Islet precursor cell (in vitro differentiated cells): ENCODE measurements at places on chromosomes 4 and X.

DNA sequence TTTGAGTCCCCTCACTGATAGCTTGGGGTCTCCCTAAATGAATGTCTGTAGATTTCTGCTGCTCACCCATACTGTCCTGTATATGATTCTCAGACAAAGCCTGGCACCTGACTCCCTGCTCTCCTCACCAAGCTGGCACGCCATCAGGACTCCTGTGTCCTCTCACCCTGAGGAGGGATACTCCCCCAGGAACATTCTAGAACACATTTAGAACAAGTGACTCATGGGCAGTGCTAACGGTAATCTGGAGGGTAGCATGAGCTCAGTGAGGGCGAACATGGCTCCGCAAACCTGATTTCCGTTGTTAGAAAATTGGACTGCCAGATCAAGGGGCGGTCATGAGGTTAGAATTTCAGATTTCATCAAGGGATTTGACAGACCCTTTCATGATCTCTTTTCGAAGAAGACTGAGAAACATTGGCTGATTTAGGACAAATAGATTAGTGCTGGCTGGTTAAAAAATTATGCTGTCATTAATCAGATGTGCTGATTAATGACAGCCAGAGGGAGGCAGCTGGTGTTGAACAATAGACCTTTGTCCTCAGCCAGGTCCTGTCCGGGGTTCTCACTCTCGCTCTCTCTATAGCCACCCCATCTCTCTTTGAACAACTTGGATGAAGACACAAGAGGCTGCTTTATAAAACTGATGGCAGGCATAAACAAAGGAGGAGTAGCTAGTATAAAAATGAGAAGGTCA lies 244.3 kb downstream of the PTTG2 start:
- no peak for DNase-seq

DNA sequence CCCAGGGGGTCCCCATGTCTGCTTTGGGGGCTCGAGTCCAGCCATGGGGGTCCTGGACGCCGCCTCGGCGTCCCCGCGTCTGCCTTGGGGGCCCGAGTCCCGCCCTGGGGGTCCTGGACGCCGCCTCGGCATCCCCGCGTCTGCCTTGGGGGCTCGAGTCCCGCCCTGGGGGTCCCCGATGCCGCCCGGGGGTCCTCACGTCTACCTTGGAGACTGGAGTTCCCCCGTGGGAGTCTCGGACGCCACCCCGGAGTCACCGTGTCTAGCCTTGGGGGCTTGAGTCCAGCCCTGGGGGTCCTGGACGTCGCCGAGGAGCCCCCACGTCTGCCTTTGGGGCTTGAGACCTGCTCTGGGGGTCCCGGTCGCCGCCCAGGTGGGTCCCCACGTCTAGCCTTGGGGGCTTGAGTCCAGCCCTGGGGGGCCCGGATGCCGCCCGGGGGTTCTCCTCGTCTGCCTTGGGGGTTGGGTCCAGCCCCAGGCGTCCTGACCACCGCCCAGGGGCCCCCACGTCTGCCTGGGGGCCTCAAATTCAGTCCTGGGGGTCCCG lies 1.1 kb upstream of the GTPBP6 start:
- no peak for DNase-seq

DNA sequence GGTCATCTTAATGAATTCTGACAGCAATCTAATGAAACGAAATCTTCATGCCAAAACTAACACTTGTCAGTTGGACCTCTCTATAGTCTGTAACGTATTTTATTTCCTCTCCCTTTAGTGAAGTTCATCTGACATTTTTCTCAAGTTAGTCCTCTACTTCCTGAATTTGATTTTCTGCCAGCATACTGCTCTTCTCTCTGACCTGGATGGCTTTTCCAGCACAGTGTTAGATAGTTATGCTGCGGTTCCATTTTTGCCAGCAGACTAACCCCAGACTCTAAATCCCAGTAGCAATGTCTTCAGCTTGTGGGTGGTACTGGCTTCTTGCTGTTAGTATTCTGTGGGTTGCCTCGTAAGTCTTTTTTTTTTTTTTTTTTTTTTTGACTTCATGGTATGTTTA lies 146.7 kb upstream of the VEGFC start:
- DNase-seq: no peak

DNA sequence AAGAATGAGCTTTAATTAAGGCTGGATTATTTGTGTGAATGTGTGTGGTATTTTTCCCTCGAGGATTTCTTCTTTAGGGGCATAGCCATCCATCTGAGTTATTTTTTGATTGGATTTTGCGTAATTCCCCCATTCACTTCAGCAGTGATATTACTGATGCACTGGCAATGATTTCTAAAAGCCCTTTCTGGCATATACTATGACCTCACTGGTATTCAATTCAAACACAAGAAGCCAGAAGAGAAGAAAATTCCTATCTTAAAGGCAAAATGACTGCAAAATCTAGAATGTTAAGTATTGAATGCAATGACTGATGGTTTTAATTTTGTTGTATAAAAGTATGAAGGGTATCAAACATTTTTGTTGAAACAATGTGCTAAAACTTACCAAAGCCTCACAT lies 71.1 kb upstream of the DDIT4L start:
- no peak for DNase-seq

GRCh38 chrX:71606536-71607216 lies 11.6 kb downstream of the CXCR3 start:
- DNase-seq: no peak

DNA sequence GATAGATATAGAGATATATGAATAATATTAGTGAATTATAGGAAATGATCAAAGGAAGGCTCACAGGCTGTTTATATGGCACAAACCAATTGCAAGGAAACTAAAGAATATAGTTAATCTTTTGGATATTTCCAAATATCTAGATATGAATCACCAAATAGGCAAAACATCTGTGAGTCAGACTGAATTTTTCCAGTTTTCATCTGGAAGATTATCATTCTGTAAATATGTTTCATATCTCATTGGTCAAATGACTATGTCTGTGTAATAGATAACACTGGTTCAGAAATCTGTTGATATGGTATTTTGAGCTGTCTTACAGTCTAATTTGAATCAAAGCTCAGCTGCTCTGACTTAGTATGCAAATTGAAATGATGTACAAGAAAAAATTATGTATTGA lies 303.6 kb downstream of the FAM133A start:
- DNase-seq: no peak

GRCh38 chrX:48468693-48469691 lies 1.1 kb downstream of the SLC38A5 start:
- peak; percentile 40 for DNase-seq

- DNase-seq: no peak
Measured at GRCh38 chrX:40809210-40809609, 73.9 kb upstream of the MED14 start.

DNA sequence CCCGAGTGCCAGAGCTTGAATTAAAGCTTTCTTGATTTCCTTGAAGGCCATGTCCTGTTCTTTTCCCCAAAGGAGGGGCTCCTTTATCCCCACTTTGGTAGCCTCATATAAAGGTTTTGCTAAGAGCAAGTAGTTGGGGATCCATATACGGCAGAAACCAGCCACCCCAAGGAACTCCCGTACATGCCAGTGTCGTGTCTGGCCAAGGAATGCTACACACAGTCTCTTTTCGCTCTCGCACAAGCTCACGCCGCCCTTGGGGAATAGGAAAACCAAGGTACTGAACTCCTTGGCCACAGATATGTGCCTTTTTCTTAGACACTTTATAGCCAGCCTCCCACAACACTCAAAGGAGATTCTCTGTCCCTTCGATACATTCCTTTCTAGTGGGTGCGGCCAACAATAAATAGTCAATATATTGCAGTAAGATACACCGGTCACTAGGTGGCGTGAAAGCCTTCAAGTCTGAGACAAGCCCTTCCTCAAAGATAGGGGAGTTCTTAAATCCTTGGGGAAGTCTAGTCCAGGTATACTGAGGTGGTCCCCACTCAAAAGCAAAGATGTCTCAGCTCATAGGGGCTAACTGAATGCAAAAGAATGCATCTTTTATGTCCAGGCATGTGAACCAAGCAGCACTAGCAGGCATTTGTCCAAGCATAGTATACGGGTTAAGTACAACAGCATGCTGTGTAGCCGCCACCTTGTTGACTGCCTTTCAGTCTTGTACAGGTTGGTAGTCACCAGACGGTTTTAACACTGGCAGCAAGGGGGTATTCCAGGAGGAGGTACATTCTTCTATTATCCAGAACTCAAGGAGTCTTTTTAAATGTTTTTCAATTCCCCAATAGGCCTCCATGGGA lies 57.8 kb upstream of the XAGE1B start:
- DNase-seq: peak; percentile 54

GRCh38 chr4:119209077-119209476 lies 3.4 kb upstream of the USP53 start:
- peak; percentile 63 for DNase-seq

DNA sequence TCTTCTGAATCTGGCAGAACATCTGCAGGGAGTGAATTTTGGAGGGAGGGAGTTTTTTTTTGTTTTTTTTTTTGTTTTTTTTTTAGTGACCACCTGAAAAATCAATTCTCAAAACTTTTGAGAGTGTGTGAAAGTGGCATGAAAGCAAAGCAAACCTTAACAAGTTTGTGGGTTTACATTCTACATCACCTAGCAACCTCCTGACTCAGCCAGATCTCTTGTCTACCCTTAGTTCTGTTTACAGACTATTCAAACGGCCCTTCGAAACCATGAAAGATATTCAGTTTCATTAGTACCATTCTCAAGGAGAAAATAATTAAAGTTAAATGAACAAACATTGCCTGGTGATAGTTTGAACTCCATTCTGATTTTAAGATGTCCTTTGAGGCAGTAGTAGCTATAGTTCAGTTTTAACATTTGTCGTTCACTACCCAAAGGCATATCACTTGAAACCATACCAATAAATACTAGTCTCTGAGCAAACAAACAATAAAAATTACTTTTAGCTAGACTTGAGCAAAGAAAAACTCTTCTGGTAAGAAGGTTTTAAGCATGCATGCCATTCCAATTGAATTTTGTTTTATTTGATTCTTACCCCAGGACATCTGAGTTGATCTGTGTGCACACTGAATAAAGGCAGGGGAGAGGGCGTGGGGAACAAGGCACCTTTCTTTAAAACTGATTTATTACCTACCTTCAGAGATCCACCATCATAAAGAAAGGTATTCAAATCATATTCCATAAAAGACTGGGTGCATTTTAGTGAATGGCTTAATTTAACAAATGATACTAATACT lies 137.7 kb downstream of the ARX start:
- no peak for DNase-seq

GRCh38 chrX:65752294-65752693 lies 84.8 kb downstream of the MSN start:
- DNase-seq: no peak

- no peak for DNase-seq
Measured at GRCh38 chr4:23966725-23967124, 76.9 kb upstream of the PPARGC1A start.

- DNase-seq: no peak
Measured at GRCh38 chr4:40489961-40490360, 139.7 kb downstream of the RBM47 start.

- peak; percentile 67 for DNase-seq
Measured at GRCh38 chrX:119690921-119691716, 1.8 kb downstream of the SEPTIN6 start.

DNA sequence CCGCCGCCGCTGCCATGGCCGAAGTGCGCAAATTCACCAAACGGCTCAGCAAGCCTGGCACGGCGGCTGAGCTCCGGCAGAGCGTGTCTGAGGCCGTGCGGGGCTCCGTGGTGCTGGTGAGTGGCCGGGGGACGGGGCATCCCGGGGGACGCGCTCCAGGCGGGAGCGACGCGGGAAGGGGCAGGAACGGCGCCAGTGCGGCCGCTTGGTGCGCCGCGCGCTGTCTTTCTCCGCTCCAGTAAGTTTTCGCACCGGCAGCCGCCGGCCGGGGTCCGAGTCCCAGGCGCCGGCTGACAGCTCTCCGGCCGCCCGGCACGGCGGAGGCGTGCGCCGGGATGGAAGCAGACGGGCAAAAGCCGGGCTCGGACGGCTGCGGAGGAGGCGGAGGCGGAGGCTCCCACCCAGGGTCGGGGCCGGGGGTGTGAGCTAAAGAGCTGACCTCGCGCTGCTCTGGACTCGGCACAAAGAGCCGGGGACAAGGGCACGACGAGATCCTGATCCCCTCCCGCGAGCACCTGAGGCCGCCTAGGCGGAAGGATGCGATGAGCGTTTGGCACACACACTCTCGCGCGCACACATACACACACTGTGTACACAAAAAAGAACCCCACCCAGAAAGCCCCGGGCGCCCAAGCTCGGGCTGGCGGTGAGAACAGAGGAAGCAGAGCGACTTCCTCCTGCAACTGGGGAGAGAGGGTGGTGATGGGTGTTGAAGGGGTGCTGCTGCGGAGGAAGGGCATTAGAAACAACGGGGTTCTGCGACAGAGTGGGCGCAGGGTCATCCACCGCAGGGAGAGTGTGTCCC lies 545 bp downstream of the DOCK11 start:
- peak; percentile 60 for DNase-seq

GRCh38 chrX:11577603-11578002 lies 88.1 kb downstream of the ARHGAP6 start:
- no peak for DNase-seq

DNA sequence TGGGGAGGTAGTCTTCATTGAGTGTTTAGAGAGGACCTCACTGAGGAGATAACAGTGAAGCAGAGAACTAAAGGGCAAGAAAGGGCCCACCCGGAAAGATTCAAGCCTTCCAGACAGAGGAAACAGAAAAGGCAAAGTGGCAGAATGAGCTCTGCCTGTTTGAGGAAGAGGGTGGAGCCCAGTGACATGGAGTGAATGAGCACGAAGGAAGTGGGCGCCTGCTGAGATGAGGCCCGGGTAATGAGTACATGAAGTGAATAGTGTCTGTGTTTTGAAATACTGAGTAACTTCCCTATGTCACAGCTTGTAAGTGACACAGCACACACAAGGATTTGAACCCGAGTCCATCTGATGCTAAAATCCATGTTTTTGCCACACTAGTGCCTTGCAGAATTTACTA lies 32.5 kb upstream of the TLR2 start:
- DNase-seq: no peak

- DNase-seq: peak; percentile 61
Measured at GRCh38 chr4:33467291-33467690, 2747.1 kb downstream of the PCDH7 start.

- DNase-seq: no peak
Measured at GRCh38 chrX:9476810-9477575, 12.1 kb downstream of the TBL1X start.
